Stimulated activated CD4-positive, alpha-beta T cell treated with anti-CD3 and anti-CD28 coated beads, Interleukin-12 subunit alpha, Interleukin-12 subunit beta, amount 100 ng/mL, for 4 hours (primary cell): ENCODE measurements at places on chromosomes 5 and 9.

DNA sequence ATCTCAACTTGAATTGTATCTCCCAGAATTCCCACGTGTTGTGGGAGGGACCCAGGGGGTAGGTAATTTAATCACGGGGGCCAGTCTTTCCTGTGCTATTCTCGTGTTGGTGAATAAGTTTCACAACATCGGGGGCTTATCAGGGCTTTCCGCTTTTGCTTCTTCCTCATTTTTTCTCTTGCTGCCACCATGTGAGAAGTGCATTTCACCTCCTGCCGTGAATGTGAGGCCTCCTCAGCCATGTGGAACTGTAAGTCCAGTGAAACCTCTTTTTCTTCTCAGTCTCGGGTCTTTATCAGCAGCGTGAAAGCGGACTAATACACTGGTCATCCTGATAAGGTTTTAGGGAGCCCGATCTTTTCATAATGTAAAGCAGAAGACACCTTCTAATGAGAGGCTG lies 687.0 kb upstream of the FTMT start:
- no peak for DNase-seq

- DNase-seq: no peak
Observed at GRCh38 chr5:154168395-154168794, 22.1 kb upstream of the GALNT10 start.

GRCh38 chr5:3010953-3011763 lies 259.7 kb upstream of the IRX2 start:
- DNase-seq: no peak

DNA sequence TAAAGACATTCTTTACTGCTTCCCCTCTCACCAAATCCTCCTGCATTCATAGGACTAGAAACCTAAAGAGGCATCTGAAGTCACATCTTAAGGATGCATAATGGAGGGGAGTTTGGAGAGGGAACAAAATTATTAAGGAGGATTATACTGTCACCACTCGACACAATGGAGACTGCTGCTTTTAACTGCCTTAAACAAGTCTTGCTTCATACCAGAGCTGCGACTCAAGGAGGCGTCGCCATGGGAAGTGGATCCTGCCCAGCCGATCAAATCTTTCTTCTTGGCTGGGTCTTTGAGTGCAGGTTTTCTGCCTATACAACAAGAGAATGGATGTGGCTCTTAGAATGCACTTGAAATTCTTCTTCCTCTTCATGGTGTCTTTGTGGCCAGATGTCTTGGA lies 66.7 kb upstream of the FOXE1 start:
- DNase-seq: no peak

- no peak for DNase-seq
Observed at GRCh38 chr5:30894811-30895210, 298.7 kb upstream of the CDH6 start.

DNA sequence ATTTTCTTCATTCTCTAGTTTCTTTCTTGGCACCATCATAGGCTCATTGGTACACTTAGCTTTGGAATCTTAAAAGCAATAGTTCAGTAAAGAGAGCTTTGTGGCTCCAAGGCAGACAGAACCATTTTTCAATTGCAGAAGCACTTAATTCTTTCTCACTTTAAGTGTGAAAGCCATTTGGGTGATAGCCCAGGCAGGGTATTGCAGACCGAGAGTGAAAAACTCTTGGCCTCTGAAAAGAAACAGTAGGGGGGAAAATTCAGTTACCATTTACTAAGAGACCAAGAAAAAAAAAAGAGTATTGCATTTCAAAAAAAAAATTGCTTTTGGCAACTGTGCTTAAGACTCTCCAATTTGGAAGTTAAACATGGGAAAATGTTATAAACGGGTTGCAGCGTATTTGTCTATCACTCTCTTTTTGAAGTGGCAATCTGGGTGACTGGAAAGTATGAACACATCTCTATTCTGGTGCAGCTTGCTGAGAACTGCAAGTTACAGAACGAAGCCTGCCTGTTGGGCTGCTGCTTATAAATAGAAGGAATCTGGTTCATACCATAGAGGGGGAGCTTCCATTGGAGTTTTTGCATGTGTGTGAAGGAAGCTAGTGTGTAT lies 170.5 kb downstream of the TLE4 start:
- DNase-seq: no peak

GRCh38 chr9:94096819-94097577 lies 12.7 kb downstream of the PTPDC1 start:
- DNase-seq: no peak

DNA sequence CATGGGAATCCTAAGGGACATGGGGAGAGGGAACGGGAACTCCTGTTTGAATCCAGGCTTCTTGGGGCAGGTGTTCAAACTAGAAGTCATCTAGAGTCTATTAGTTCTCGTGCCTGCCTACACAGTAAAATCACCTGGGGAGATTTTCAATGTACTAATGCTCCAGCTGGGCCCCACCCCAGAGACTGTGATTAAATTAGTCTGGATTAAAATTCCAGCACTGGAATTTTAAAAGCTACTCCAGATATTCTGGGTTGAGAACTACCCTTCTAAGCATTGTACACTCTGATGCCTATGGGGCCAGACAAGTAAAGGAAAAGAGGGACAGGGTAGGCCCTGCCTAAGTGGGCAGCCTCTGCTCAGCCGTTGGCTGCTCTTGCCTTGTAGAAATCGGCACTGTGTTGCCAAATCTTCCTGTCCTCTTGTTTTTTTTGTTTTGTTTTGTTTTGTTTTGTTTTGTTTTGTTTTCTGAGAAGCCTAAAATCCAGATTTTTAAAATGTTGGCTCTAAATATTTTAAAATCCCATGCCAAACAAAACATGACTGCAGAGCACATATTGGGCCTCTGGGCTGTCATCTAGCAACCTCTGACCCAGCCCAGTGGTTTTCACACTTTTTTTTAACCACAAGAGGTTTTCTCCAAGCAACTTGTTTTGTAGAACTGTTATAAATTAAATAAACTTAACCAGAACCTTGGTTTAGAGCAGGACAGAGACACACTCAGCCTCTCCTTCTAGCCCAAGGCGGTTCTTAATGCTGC lies 29.0 kb downstream of the ADRB2 start:
- no peak for DNase-seq

- no peak for DNase-seq
Observed at GRCh38 chr9:82334286-82334685, 345.7 kb downstream of the SPATA31D1 start.

- no peak for DNase-seq
Observed at GRCh38 chr9:20262611-20263010, 359.7 kb downstream of the MLLT3 start.

DNA sequence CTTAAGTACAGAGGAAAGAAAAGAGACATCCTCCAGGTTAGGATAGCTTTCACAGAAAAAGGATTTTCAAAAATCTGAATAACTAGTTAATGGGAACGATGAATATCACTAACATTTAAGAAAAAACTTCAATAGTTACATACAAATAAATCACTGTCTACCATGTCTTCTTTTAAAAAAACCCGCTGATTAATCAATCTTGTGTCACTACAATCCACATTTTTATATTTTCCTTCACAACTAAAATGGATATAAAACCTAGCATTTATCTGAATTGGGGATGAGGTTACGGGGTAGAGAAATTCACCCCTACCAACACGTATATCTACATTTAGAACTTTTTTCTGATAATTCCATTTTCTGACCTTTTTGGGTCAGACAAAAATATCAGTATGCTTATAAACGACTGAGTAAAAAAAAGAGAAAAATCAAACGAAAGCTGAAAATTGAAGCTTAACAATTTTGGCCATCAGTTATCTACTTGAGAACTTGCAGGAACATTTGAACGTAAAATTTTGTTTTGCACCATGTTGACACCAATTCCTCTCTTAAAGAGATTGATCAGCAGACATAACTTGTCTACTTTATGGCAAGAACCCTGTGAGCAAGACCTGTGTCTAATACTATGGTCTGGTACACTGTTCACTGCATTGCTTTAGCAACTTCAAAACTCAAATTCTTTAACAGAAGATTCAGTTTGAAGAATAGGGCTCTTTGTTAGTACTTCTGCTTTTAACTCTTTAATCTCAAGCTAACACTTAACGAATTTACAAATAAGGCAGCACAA lies 4.8 kb downstream of the NR3C1 start:
- DNase-seq: no peak

DNA sequence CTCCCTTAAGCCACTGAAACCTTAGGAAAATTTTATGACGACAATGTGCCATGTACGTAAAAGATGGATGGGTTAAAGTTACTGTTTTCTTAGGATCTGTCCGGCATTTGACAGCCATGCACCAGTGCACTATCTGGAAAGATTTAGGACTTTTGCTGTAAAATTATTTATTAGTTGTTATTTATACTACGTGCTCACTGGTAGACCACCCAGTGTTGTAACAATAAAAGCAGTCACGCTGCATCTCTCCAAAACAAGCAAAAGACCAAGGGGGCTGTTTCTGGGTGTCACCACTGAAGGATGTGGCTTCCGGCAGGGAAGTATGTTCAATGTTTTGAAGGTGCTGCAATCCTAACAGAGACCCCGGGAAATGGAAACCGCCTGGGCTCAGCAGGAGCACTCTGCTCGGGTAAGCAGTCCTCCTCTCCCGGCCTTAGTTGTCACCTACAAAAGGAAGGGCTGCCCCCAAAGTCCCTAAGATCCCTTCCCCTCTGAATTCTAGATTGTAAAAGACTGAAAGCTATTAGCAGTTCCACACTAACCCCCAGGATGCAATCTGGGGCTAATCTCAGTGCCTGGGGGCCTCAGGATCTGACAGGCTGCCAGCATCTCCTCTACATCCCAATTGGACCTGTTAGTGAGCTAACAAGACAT lies 38.6 kb downstream of the SAXO1 start:
- no peak for DNase-seq

DNA sequence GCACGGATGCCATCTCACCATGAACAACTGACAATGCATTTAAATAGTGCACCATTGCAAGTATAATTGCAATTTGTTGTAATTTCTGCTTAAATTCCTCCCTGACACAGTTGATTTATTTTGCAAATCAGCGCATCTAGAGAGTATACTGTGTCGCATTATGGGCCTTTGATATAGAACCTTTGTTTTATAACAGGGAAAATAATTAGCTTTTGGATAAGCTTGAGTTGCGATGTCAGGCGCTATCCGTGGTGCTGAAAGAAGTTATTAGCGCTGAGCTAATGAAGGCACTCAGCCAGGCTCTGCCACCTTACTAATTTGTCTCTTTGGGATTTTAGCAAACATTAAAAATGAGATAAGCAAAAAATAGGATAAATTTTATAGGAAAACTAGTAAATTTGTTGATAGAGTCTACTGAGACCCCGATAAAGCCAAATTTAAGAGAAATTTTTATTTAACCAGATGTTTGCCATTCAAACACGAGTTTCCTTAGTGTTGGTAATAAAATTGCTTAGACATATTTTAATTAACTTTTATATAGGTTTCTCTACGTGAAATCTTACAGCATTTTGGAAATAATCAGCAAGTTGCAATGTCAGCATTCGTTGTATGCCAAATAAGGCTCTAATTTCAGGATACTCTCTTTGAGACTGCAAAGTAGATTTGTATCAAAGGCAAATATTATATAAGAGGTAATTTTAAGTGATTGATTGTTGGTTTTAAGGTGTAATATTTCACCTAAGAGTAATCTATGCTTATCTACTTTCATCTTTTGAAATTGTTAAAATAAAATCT lies 355.5 kb downstream of the TLR4 start:
- DNase-seq: no peak

DNA sequence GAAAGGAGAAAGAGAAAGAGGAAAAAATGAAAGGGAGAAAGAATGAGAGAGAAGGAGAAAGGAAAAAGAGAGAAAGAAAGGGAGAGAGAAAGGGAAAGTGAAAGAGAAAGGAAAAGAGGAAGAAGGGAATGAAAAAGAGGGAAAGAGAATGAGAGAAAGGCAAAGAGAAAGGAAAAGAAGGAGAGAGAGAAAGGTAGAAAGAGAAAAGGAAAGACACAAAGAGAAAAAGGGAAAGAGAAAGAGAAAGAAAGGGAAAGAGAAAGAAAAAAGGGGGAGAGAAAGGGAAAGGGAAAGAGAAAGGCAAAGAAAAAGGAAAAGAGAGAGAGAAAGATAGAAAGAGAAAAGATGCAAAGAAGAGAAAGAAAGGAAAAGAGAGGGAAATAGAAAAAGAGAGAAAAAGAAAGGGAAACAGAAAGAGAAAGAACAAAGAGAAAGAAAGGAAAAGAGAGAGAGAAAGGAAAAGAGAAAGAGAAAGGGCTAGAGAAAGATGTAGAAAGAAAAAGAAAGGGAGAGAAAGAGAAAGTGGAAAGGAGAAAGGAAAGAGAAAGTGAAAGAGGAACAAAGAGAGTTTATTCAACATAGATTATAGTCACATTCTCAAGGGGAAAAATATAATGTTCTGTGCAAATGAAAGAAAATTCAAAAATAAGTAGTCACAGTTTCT lies 165.2 kb downstream of the TMEM38B start:
- DNase-seq: no peak

DNA sequence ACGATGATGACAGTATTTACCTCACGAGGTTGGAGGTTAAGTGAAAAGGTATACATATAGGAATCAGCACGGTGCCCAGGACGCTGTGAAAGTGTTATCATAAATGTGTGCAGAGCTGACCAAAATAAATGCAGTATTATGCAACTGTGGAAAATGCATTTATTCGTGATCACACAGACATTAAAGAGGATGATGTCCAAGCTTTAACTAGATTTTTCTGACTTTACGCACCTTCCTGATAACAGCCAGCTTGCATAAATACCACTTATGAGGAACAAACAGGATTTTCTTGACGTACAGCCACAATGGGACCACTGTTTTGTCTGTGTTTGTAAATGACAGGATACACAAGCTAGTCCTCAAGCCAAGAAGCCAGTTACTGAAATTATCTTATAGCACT lies 71.4 kb upstream of the ATP10B start:
- no peak for DNase-seq

GRCh38 chr9:135592331-135592590 lies 30.7 kb downstream of the PAEP start:
- no peak for DNase-seq

DNA sequence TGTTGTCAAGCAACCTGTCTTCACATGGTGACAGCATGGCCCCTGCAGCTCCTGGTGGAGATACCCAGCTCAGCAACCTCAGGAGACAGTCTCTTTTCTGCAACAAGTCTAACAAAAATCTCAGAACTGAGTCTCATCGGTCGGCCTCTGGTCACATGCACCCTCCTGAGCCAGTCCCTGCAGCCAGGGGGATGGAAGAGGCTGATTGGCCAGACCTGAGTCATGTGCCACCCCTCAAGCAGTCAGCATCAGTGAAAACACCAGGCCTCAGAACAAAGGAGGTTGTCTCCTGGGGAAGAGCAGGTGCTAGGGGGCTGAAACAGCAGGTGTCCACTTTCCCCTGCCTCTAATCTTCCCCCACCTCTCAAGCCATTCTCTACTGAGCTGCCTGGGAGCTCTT lies 54.4 kb downstream of the SMIM23 start:
- no peak for DNase-seq

DNA sequence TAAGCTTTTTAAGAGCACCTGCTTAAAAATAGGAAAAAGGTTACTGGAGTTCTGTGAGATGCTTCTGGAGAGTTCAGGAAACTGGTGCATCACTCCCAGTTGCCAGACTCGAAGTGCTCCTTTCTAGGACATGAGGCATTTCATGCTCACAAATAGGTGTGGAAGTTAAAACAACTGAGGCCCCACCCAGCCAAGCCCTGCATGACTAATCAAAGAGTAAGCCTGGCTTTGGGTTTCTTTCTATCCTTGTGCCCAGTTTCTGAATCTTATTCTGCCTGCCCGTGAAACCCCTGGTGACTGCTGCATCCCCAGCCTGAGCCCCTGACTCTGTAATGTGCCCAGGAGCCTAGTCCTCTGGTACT lies 7.7 kb downstream of the SPINK9 start:
- DNase-seq: no peak

- no peak for DNase-seq
Observed at GRCh38 chr9:105171076-105171475, 73.4 kb upstream of the SLC44A1 start.
